Stimulated activated CD4-positive, alpha-beta T cell treated with anti-CD3 and anti-CD28 coated beads, Interleukin-1b, Interleukin-23, amount 100 ng/mL, for 24 hours (primary cell): ENCODE measurements at places on chromosomes 2 and 18.

DNA sequence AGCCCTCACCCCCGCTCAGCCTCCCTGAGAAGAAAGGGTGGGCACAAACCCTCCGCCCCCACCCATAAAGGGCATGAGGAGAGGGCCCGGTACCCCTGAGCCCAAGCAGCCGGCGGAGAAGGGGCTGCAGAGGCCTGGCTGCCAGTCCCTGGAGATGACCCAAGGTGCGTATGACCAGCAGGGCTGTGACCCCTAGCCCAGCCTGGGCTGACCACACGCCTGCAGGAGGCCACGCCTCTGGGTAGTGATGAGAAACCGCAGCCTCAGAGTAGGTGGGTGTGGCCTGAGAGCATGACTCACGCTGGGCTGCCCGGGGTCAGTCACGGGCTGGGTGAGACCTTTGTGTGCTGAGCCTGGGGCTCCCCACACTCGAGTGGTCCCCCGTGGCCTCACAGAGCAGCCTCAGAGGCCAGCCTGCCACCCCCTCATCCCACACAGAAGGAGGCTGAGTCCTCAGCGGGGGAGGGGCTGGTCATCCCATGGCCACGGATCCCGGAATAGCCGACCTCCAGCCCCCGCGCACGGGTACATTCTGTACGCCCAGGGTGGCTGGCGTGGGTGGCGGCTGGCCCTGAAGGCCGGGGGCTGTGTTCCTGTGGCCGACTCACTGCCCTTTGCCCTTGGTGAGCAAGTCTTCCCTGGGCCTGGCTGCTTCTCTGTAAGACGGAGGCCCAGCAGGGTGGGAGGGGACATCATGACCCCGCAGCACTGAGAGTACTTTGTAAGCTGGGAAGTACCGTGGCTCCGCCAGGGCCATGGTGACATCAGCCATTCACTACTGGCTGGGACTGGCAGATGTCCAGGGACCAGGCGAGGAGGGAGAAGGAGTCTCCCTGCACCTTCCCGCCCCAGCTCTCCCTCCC, 110.8 kb upstream of the OTOS start:
- no peak for DNase-seq

DNA sequence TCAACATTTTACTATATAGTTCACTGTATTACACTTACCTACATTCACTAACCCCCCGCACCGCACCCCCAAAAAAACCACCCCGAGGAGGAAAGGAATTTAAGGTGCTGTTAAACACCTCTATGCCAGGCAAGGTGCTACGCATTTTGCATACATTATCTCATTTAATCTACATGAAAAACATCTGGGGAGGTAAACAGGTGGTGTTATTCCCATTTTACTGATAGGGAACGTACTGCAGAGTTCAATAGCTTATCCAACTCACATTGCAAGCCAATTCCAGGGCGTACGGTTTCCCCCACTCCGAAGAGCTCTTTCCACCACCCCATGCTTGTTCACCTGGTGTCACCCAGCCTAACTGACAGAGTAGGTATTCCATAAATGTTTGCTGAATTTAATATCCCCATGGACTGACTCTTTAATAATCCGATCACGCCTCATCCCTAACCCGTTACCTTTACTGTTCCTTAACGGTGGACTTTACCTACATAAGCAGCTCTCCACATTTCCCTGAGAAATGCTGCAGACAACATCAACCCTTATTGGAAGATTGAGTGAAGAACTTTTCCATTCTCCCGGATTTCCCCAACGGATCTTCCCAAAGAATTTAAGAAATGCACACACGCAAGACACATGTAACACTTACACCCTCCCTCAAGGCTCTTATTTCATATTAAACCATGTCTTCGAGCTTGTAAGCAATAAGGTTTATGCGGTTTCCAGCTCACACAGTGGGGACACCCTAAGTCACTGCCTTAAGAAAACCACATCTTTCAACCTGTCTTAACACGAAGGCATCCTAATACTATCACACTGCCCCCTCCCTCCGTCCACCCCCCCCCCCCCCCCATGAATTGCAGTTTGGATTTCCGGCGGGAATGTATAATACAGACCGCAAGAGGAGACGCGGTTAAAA, 1.2 kb downstream of the RAPH1 start:
- no peak for DNase-seq

- DNase-seq: no peak
Observed at GRCh38 chr2:24920809-24921441, 888 bp upstream of the ADCY3 start.

DNA sequence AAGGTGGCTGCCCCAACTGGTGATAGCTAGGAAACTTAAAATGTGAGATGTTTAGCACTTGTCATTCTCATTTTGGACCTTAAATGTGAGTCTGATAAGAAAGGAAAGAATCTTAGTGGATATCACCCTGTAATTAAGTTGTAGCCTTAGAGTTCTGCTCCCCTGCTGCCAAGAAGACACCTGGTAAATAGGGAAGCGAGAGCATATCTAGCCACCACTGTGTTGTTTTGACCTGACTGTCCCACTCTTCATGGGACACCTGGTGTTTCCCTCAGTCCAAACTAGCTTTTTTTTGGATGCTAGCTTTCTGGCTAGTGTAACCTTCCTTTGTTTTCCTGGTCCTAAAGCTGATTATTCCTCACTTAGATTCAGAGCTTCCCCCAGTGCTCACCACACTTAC, 357.6 kb downstream of the RAD51AP2 start:
- DNase-seq: no peak

GRCh38 chr2:190800528-190800927, 80.1 kb upstream of the GLS start:
- no peak for DNase-seq

DNA sequence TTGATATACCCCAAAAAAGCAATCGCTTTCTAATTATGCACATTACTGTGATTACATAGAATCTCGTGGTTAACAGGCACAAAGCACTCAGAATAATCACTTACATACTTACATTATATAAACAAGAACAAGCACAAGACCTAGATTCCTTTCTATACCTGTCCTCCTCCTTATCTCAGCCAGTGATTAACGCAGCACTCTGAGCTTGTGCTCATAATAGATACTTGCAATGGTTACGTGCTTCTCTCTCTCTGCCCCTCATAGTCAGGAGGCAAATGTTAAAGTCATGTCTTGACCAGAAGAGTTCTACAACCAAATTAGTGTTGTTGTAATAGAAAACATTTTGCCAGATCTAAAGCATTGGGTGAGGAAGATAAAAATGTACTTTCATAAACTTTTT, 342.2 kb upstream of the PKDCC start:
- DNase-seq: no peak

DNA sequence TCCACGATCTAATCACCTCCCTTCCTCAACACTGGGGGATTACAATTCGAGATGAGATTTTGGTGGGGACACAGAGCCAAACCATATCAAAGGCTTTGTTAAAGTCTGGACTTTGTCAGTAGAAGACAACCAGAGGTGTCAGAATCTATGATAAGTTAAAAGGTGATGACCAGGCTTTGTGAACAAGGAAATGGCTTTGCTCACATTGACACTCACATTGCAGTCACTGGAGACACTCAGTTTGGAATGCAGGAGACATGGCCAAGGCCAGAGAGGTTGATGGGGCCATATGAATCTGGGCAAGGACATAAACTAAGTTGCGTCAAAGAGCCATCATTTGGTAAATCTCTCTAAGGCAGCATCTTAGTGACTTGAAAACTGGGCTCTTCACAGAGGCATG, 678.2 kb upstream of the FSHR start:
- no peak for DNase-seq

GRCh38 chr2:206086716-206087350, 859 bp upstream of the INO80D start:
- no peak for DNase-seq

- DNase-seq: no peak
Observed at GRCh38 chr2:44680983-44681531, 260.4 kb upstream of the SIX3 start.

DNA sequence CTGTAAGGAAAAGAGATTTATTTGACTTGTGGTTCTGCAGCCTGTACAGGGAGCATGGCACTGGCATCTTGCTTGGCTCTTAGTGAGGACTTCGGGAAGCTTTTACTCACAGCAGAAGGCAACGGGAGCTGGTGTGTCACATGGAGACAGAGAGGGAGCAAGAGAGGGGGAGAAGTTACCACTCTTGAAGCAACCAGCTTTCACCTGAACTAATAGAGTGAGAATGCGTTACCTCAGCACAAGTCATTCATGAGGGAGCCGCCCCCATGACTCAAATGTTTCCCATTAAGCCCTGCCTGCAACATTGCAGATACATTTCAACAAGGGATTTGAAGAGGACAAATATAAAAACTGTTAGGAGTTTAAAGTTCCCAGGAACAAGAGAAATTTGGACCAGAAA, 190.0 kb downstream of the CYRIA start:
- no peak for DNase-seq

- no peak for DNase-seq
Observed at GRCh38 chr2:223724861-223725260, 112.5 kb downstream of the AP1S3 start.

- DNase-seq: no peak
Observed at GRCh38 chr18:44968336-44968735, 287.6 kb downstream of the SETBP1 start.

GRCh38 chr2:28348149-28348567, 44.5 kb upstream of the FOSL2 start:
- no peak for DNase-seq
